ENCODE measurements at places on chromosomes 3 and 15.

- DNase-seq, result no peak
These were observed 21.3 kb downstream of the TRANK1 start for GRCh38 chr3:36923523-36923943.

DNA sequence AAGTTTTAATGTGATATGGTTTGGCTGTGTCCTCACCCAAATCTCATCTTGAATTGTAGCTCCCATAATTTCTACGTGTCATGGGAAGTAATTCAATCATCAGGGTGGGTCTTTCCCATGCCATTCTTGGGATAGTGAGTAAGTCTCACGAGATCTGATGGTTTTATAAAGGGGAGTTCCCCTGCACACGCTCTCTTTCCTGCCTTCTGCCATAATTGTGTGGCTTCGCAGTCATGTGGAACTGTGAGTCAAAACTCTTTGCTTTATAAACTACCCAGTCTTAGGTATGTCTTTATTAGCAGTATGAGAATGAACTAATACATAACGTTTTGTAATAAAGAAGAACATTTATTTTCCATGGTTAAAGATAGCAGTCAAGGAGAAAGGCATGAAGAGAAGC lies 39.2 kb upstream of the GOLIM4 start:
- no peak for DNase-seq

DNA sequence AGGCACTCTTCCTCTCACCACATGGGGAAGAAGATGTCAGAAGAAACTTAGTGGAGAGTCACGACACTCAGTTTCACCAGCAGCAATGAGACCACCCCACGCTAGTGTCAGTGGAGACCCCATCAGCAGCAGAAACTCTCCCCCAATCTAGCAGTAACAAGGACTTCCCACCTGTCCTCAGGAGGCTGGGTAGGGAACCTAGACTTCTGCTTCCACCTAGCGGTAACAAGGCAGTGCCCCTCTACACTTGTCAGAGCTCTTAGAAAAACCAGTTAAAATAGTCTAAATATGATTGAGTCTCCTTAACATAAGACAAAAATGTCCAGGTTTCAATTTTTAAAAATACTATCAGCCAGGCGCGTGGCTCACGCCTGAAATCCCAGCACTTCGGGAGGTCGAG lies 57.3 kb downstream of the TRAT1 start:
- DNase-seq, result no peak

- DNase-seq, result no peak
These were observed 43.3 kb downstream of the TOPAZ1 start for GRCh38 chr3:44284949-44285348.

GRCh38 chr15:90019611-90020010 lies 18.5 kb downstream of the ZNF710 start:
- no peak for DNase-seq

DNA sequence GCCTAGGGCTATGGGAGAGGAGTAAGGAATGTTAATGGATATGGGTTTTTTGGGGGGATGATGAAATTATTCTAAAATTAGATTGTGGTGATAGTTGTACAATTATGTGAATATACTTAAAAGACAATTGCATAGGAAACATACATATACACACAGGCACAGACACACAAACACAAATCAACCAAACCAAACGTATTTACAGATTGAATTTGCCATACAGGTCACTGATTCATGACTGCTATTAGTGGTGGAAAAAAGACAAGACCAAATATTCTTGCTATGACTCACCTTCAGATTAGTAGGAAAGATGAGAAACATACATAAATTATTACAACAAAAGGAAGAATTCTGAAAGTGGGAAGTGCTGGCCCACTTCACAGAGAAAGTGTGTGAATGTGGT lies 85.3 kb downstream of the C3orf38 start:
- DNase-seq, result no peak

- peak; percentile 69 for DNase-seq
These were observed 31.2 kb downstream of the WWTR1 start for GRCh38 chr3:149626671-149627070.

- DNase-seq, result no peak
These were observed 97.4 kb downstream of the STAC start for GRCh38 chr3:36477655-36478054.

GRCh38 chr3:101718455-101718854 lies 6.0 kb upstream of the CEP97 start:
- DNase-seq, result no peak

DNA sequence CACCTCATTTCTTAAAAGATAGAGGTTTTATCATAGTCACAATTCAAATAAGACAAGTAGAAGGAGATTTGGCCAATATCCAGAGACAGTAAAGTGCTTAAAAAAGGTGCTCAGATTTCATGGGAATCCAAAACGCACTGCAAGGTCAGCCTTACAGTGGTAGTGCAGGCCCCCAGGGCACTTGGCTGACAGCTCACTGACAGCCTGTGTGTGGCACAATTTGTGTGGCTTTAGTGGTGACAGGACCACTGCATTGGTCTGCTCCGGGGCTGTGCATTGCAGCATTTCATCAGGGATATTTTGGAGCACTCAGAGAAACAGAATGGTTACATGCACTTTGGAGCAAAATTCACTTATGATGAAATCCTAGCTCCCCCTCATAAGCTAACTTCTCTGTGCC lies 544.3 kb downstream of the NTRK3 start:
- no peak for DNase-seq

- DNase-seq, result no peak
These were observed 34.0 kb upstream of the ARPIN start for GRCh38 chr15:89946681-89947299.

DNA sequence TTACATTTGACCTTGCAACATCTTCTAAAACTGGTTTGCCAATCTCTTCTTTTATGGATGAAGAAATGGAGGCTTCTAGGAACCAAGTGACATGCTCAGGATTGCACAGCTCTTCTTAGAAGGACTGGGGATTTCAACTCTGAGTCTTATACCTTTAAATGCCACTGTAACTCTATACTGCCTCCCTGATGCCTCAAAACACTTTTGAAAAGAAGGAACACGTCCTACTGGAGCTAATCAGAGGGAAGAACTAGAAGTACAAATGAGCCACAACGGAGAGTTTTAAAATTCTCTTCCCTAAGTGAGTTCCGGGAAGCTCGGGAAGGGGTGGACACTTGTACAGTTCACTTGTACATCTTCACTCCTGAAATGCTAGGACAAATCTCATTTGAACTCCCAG lies 949 bp upstream of the MITF start:
- DNase-seq, result no peak

DNA sequence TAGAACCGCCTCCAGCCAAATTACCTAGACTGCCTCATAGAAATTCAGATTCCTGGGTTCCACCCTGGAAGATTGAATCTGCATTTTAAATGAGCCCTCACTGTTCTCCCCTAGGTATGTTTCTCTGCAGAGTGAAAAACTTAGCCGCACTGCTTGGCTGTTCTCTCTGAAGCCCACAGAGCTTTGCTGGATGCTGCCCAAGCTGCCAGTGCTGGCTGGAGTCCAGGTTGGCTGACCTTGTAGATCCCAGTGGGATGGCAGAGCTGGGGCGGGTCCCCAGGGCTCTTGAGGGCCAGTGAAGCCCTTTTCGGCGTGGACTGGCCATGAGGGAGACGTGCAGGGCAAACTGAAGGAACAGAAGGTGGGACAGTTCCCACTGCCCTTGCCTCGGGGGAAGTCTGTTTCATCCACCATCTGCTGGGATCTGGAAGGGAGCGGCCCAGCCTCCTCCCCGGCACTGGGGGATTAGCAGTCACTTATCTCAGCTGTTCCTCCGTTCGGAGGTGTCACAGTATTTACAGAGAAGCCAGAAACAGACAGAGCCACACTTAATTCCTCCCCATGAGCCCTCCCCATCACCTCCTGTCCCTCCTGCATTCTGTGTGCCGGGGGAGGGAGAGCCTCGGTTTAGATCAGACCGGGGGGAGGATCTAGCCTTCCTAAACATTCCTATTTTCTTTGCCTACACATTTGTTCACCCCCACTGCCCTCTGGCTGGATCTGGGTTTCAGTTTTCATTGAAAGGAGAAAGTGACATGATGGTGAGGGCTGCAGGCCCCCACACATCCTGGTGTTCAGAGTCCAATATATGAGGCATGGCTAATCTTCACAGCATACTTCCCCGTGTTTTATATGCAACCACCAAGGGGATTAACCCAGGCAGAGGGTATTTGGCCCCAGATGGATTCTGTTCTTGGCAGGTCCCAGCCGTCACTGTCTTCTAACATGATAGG lies 4.1 kb upstream of the ACTC1 start:
- DNase-seq, result no peak

DNA sequence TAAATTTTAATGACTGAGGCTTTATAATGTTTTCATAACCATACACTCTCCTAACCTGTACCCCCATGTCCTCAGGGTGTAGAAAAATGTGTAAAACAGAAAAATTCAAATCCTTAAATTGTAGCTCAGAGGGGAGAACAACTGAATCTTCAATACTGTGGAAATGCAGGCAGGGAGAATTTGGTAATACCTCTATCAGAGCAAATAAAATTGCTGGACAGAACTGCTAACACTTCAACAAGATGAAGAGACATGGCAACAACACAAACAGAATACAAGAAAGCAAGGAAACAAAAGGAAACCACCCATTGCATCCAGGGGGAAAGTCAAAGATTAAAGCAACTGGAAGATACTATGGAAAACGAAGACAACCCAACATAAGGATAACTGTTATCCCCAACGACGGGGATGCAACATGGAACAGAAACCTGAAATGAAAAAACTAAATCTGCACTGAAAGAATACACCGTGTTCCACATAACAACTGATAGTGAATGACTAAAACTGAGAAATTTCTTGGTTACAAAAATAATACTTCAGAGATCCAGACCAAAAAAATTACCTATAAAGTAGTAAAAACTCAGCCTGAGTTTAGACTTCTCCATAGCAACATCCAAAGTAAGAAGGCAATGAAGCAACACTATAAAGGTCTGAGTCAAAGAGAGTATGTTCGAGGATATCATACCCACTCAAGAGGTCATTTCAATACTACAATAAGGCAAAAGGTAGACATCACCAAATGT lies 48.5 kb downstream of the HACD2 start:
- no peak for DNase-seq

All from upper lobe of right lung (tissue), 1 donor.